Vein endothelial cell (primary cell): ENCODE measurements at places on chromosomes 2 and 18. TPM values are rescaled to one million over a fixed set of nuclear protein-coding genes. Genes with fewer than 3 reads are reported as not detected.

Gene SIX3
- not detected in 2 replicates for total RNA-seq

Gene DSC3
- 0.10 and 0.33 TPM in 2 replicates for total RNA-seq

Gene HOXD1
- 16.6 and 26.8 TPM in 2 replicates for total RNA-seq

Gene TET3
- total RNA-seq, result 9.3 and 11.4 TPM in 2 replicates

Gene AKAIN1
- not detected in 2 replicates for total RNA-seq
